ENCODE measurements at places on chromosomes 1 and 21. TPM values are rescaled to one million over a fixed set of nuclear protein-coding genes. Genes with fewer than 3 reads are reported as not detected.

The BTG3 gene
- 29.5 TPM for total RNA-seq

DNA sequence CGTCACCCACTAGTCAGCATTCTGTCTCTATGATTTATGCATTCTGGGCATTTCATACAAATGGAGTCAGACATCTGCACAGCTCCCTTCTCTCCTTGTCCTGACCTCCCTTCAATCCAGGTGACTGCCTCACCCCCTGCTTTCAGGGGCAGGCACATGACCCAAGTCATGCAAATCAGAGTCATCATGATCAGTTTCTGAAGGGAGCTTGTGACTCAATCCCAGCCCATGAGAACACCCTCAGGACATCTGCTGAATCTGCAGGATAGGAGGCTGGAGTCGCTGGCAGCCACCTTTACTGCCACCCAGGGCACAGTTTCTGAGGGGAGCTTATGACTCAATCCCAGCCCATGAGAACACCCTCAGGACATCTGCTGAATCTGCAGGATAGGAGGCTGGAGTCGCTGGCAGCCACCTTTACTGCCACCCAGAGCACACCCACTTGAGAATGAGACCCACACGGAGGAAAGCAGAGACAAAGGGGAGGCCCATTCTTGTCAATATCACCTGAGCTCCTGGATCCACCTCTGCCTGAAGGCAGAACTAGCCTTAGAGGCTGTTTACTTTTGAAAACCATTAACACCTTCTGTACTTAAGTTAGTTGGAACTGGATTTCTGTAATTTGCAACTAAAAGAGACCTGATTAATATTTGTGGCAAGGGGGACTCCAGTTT, 62.3 kb upstream of the SLC25A33 start:
- DNase-seq = no peak

The KANK4 gene
- 0.19 TPM for total RNA-seq

DNA sequence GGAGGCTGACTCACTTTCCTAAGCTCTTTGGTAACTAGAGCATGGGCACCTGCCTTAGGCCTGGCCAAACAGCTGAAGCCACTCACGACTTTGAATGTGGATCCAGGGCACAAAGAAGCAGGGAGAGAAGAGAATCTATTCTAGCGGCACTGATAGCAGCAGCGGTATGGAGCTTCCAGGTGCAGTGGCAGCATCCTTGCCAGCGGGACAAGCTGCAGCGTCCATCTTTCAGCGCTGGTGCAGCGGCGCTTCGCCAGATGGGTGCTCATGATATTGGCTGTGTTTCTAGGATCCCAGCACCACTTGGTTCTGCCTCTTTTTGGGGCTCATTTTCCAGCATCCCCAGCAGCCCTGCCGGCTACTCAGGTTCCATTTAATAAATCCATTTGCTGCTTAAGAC, 184.2 kb downstream of the SLC44A5 start:
- no peak for DNase-seq

DNA sequence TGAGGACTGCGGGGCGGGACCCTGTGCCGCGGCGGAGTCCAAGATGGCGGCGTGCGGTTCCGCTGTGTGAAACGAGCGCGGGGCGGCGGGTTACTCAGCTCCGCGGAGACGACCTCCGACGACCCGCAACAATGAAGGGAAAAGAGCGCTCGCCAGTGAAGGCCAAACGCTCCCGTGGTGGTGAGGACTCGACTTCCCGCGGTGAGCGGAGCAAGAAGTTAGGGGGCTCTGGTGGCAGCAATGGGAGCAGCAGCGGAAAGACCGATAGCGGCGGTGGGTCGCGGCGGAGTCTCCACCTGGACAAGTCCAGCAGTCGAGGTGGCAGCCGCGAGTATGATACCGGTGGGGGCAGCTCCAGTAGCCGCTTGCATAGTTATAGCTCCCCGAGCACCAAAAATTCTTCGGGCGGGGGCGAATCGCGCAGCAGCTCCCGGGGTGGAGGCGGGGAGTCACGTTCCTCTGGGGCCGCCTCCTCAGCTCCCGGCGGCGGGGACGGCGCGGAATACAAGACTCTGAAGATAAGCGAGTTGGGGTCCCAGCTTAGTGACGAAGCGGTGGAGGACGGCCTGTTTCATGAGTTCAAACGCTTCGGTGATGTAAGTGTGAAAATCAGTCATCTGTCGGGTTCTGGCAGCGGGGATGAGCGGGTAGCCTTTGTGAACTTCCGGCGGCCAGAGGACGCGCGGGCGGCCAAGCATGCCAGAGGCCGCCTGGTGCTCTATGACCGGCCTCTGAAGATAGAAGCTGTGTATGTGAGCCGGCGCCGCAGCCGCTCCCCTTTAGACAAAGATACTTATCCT, 430 bp downstream of the RBM15 start:
- DNase-seq = no peak

- no peak for DNase-seq
Observed at GRCh38 chr1:192311281-192311680, 5.5 kb upstream of the RGS21 start.

GRCh38 chr1:76876655-76877395, 9.5 kb downstream of the ST6GALNAC5 start:
- DNase-seq = no peak

- DNase-seq = no peak
Observed at GRCh38 chr1:73907051-73907450, 290.9 kb downstream of the LRRIQ3 start.

DNA sequence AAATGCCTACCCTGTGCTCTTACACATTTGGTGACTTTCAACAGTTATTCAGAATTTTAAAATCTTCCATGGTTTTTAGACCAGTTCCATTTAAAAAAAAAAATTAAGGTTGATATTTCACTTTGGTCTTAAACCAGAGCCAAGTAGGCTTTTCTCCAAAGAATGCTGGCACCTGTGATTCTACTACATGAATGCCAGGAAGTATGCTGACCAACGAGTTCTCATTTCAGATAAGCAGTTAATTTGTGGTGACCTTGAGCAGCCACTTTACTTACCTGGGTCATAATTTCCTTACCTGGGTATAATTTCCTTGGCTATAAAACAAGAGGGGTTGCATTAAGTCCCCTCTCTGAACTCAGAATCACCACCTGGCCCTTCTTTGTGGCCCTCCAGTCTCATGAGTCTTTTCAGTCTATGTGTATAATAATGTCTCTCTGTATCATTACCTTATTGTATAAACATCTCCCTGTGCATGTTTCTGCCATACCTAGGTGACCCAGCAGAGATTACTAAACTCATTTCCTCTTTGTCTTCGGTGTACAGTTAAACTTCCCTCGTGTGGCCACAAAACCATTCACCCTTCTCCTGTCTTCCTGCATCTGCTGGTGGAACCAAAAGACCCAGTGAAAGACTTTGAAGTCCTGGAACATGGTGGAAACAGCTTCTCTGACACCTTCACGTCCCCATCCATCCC, 139.1 kb upstream of the DPT start:
- no peak for DNase-seq

- DNase-seq = no peak
Observed at GRCh38 chr1:227894831-227895451, 52.8 kb downstream of the WNT9A start.

- no peak for DNase-seq
Observed at GRCh38 chr1:240107058-240107684, 15.5 kb downstream of the FMN2 start.

DNA sequence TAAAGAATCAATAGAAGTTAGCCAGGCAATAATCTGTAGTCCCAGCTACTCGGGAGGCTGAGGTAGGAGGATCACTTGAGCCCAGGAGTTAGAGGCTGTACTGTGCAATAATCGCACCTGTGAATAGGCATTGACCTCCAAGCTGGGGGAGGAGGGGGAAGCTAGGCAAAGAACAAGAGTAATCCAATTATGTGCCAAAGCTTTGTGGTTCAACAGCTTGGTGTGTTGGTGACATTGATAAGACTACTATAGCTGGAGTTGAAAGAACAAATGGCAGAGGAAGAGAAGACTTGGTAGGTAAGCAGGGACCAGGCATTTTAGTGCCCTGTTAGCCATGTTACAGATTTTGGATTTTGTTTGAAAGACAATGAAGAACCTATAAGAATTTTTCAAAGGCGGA, 2.1 kb upstream of the TMCO2 start:
- DNase-seq = no peak

DNA sequence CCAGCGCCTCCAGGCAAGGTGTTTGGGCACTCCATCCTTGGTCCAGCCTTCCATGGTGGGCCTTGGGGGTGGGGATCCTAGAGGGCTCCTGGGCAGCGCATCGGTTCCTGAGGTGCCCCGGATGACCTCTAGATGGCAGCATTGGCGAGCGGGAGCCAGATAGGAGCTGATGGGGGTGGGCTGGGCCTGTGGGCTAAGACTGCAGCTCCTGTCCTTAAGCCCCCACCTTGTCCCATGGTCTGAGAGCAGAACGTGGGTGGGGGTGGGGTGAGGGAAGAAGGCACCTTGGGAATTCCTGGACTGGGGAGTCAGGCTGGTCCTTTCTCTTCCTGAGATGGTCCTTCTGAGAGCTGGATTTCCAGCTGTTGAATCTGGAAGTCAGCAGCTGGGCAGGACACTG, 93.4 kb upstream of the CSF3R start:
- DNase-seq = no peak

DNA sequence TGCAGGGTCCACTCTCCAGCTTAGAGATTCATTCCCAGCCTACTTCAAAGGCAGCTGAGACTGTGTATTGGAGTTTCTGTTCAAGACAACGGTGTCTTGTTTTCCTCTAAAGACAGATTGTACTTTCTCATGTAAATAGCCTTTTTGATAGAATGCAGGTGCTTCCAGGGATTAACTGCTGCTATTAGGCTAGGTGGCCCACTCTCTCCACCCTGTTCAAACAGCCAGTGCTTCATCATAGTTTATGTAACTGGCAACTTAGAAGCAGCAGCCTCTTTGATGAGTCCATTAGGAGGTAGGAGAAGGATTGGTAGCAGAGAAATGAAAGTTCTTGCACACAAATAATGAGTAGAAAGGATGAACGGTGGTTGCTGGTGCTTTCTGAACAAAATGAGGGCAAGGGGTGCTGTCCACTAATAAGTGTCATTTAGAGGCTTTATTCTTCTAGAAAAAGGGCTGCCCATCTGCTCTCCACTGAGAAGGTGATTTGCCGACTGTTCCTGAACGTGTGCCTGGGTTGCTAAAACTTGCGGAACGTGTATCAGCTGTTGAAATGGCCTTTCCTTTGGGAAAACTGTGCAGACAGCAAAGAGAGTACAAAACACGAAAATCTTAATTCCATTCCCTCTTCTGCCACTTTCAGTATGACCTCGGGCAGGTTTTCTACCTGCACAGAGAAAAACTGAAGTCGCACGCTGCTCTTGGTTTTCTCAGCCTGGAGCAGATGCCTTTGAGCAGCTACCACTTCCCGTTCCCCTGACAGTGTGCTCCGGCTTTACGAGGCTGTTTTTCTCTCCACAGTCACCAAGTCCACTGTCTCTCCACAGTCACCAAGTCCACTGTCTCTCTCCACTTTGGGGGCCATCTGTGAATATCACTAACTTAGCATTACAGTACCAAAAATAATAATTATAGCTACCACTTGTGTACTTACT, 228.9 kb downstream of the KIF26B start:
- no peak for DNase-seq

DNA sequence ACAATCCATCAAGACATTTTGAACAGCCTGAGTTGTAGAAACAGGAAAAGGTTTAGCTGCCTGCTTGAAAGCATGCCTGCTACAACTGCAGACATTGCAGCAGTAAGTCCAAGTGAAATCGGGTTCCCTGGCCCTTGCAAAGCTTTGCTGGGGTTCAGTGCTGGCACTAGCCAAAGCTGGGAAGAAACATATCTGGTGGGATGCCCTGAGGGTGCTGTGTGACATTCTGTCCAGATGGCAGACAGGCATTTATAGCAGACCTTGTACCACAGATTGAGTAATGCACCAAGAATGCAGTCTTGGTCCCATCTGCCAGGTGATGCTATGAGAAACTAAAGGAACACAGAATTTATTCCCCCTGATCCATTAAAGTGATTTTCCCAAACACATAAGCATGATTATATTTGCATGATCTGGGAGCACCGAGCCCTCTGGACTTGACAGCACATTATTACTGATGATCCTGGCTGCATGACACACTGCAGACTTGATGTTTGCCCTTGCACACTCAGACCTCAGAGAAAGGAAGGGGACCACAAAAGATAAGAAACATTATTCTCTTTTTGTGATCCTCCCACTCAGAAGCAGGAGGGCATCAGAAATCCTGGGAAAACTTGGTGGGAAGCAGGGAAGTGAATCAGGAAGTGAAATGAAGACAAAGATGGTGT, 223.7 kb upstream of the FAM78B start:
- DNase-seq = no peak

DNA sequence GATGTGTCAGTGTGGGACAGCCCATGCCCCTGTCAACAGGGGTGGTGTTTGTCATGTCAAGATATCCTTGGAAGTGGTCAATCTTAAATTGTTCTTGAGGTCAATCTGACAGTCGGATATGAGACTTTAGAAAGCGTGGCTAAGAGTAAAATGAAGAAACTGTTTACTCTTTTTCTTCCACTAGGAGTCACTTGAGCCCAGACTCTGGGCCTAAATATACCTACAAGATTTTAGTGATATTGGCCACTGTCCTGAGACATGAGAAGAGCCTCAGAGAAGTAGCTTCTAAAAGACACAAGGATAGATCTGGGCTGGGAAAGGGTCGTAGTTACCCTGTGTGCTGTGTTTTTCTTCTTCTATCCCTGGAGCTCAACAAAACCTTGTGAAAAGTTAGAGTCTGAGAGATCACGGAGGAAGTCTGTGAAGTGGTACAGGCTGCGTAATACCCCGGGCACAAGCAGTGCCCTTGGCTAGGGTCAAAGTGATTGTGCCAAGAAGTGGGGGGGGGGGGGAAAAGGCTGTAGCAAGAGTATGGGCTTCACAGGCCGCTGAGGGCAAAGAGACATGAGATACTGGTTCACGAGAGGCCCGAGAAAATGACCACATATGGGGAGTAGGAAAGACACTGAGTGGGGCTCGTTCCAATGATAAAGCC, 355.2 kb upstream of the GREM2 start:
- DNase-seq = no peak

DNA sequence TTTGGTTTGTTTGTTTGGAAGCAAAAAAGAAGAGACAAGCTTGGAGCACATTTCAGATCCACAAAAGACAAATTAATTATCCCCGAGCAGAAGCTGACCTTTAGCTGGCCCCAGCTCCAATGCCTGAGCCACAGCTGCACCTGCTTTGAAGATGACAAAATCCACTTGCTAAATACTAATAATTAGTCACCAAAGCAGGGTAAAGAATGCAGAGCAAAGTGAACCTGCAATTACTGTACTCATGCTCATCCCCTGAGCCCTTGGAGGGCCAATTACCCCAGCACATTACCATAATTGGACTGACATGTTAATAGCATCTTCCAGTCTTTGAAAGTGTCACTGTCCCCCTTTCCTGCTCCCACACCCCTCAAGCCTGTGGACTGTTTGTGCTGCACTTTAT, 38.2 kb upstream of the KCND3 start:
- DNase-seq = no peak

DNA sequence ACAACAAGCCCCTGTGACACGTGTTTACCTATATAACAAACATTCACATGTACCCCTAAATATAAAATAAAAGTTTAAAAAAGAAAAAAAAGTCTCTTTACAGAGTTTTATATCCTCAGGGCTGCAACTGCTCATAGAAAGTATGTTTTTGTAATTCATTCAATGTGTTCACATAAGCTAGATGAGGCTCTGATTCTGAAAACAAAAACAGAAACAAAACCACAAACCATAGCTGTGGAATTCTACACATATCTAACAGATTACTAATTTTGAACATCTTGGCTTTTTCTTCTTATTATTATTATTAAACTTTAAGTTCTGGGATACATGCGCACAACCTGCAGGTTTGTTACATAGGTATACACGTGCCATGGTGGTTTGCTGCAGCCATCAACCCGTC, 579.6 kb upstream of the ZRANB2 start:
- DNase-seq = no peak

The KCNT2 gene
- 2.3 TPM for total RNA-seq

The C2CD2 gene
- total RNA-seq = 14.5 TPM

All from esophagus squamous epithelium (tissue), 5 donors.